ENCODE measurements at places on chromosomes 6 and 20.

GRCh38 chr6:15389765-15390723 lies 144.2 kb downstream of the JARID2 start:
- DNase-seq = peak; percentile 66

- no peak for DNase-seq
Observed at GRCh38 chr20:10946124-10946880, 272.5 kb upstream of the JAG1 start.

- DNase-seq = no peak
Observed at GRCh38 chr20:63284083-63284440, 8.9 kb upstream of the COL20A1 start.

DNA sequence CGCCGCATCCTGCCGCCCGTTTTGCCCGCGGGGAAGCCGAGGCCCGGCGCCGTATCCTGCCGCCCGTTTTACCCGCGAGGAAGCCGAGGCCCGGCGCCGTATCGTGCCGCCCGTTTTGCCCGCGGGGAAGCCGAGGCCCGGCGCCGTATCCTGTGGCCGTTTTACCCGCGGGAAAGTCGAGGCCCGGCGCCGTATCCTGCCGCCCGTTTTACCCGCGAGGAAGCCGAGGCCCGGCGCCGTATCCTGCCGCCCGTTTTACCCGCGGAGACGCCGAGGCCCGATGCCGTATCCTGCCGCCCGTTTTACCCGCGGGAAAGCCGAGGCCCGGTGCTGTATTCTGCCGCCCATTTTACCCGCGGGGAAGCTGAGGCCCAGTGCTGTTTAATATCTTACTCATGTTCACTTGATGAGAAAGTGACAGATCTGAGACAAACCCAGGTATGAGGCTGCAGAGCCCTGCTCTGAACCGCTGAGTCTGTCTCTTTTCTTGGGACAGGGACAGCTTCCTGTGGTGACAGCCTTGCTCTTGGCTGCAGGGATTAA lies 129.4 kb downstream of the CDH26 start:
- DNase-seq = no peak

GRCh38 chr20:17940224-17940971 lies 28.2 kb downstream of the SNX5 start:
- no peak for DNase-seq

GRCh38 chr6:34806738-34807453 lies 15.0 kb downstream of the BLTP3A start:
- DNase-seq = no peak

DNA sequence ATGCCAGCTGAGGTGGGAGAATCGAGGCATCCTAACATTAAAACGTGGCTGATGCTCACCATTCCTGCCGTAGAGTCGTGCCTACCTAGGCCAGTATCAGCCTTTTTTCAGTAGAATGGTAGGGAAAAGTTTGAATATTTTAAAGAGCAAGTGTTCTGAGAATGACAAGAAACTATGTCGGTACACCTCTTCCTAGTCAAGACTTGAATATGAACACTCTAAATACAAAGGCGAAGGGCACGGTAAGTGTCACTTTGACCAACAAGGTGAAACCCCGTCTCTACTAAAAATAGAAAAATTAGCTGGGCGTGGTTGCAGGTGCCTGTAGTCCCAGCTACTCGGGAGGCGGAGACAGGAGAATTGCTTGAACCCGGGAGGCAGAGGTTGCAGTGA lies 1.0 kb downstream of the GINM1 start:
- DNase-seq = no peak

DNA sequence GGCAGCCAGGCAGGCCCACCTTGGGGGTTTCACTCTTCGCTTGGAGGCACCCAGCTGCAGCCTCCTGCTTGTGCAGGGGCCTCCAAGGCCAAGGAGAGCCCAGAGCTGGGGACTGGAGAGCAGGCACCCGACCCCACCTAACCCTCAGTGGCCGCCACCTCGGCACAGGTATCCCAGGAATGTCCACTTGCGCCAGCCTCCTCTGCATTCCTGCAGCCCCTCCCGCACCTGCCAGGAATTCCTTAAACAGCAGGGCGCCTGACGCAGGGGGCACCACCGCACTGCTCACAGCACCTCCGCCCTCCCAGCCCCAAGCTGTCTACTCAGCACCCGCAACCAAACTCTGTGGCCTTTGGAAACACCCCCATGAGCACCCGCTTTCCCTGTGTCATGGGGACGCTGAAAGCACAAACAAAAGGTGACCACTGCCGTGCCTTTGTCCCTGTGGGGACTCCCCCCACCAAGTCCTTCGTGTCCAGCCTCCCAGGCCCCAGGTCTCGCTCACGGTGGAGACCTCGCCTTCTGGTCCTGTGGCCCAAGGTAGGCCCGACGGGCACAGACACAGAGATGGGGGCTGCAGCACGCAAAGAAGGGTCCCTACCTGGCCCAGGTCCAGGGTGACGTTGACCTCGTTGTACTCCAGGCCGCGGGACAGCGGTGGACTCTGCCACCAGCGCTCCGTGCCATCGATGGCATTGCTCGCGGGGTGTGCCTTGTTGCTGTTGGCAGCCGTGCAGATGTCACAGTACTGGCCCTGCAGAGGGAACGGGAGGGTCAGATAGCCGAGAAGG lies 5.1 kb downstream of the LAMA5 start:
- peak; percentile 81 for DNase-seq

DNA sequence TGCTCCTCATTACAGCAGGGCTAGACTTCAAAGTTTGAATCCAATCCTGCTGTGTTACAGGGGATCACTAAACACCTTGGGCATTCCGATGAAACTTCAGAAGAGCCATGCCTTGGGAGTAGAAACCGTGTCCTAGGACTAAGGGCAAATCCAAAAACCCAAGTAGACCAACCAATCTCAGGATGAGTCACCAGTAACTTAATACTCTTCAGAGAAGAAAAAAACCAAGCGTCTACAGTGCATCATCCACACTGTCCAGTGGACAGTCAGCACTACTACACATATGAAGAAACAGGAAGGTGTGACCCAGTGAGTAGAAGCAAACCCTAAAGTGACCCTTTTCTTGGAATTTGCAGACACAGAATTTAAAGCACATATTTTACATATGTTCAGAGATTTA lies 39.5 kb upstream of the VAPB start:
- no peak for DNase-seq

DNA sequence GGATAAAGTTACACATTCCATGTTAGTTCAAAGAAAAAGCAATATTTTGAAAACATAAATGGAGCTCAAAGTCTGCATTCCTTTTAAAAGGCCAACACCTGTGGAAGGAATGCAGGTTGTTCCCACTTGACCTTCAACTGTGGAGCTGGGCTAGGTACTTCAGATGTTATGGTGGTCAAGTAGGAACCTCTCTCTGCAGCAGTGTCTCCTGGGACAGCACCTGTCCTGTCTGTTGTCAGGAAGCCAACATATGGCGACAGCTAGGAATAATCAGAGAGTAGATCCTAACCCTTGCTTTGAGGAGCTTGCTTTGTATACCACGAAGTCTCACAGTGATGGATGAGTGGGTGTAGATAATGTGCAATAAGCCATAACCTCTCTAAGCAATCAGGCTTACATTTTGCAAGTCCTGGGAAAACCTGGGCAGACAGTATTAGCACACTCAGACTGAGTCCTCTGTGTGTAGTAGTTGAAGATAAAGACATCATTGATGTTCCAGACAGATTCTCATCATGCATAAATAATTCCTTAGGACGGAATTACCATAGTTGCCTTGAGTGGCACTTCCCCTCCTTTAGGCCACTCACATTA lies 347.5 kb downstream of the PRL start:
- DNase-seq = peak; percentile 19

DNA sequence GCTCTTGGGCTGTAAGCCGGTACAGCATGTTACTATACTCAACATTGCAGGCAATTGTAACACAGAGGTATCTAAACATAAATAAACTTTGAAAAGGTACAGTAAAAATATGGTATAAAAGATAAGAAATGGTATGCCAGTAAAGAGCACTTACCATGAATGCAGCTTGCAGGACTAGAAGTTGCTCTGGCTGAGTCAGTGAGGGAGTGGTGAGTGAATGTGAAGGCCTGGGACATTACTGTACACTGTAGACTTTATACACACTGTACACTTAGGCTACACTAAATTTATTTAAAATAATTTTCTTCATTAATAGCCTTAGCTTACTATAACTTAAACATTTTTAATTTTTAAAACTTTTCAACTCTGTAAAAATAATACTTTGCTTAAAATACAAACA lies 37.8 kb upstream of the ANKEF1 start:
- DNase-seq = no peak

DNA sequence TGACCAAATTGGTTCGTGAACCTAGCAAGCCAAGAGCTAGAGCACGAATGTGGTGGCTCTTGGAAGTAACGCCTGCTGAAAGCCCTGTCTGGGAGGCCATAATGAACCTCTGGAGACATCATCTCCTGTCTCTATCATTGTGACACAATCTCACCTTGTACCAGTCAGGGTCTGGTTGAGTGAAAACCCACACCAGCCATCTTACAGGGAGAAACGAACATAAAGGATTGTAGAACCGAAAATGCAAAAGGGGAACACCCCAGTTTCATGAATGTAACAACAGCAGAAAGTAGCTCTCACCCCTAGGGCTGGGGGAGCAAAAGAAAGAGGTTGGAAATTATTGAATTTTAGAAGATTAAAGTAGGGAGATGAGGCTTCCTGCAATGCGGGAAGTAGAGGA lies 50.9 kb upstream of the TAB2 start:
- DNase-seq = no peak

DNA sequence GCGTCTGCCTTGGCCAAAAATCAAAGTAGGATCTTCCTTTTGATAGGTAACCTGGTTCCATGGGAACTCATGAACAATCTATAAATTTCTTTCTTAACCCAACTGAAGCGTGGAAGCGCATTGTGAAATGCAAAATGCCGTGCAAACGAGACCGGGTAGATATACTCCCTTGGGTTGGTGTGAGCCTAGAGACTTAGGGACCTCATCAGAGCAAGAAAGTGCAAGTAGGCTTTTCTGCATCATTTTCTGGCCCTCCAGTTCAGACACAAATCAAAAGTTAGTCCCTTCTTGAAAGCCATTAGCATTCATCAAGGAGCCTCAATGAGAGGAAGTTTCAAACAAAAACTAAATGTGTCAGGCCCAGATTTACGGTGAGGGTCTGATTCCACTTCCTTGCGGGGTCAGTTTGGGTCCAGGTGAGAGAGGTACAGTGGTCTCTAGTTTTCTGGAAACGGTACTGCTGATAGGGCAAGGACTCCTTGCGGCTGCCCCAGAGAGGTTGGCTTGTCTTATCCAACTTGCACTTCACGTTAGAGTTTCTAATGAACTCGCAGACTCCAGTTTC lies 5.3 kb upstream of the ZNF184 start:
- no peak for DNase-seq

DNA sequence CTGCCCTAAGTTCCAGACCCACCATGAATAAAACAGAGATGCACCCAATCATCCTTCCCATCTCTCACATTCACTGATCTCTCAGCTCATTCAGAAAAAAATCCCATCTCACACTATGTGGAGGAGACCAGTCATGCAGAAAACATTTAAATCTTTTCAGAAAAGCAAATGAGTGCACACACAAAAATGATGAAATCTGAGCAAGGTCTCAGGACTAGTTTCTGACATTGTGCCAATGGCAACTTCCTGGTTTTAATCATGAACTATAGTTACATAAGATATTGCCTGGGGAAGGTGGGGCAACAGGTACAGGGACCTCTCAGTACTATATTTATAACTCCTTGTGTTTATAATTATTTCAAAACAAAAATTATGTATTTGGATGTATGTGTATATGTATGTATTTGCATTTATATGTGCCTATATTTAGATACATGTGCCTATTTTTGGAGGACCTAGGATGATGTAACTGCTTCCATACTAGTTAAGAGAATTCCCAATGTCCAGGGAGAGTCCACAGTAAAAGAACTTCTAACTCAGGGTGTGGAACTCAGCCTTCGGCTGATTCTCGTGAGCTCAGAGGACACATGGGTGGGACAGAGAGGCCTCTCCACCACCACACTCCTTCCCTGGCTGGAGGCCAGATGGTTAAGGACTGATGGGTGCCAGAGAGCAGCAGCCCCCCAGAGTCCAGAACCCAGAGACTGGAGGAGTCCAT lies 71.7 kb upstream of the MAP3K4 start:
- DNase-seq = no peak

DNA sequence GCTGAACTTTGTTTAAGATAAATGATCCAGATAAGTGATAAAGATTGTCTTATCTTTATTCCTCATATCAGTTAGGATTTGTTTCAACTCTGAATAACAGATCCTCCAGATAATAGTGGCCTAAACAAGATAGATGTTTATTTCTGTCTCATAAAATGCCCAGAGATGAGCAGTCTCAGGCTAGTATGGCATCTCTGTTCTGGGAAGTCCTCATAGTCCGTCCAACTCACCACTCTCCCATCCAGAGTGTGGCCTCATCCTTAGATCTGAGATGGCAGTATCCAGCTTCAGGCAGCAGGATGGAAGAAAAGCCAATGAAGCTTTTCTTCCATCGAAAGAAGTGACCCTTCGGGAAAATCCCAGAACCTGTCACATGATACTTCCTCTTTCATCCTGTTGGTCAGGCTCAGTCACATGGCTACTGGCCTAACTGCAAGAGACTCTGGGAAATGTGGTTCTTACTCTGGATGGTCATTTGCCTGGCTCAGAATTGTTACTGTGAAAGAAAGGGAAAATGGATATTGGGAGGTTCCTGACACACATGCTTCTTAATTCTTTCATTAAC lies 29.4 kb upstream of the TAGAP start:
- DNase-seq = peak; percentile 84

DNA sequence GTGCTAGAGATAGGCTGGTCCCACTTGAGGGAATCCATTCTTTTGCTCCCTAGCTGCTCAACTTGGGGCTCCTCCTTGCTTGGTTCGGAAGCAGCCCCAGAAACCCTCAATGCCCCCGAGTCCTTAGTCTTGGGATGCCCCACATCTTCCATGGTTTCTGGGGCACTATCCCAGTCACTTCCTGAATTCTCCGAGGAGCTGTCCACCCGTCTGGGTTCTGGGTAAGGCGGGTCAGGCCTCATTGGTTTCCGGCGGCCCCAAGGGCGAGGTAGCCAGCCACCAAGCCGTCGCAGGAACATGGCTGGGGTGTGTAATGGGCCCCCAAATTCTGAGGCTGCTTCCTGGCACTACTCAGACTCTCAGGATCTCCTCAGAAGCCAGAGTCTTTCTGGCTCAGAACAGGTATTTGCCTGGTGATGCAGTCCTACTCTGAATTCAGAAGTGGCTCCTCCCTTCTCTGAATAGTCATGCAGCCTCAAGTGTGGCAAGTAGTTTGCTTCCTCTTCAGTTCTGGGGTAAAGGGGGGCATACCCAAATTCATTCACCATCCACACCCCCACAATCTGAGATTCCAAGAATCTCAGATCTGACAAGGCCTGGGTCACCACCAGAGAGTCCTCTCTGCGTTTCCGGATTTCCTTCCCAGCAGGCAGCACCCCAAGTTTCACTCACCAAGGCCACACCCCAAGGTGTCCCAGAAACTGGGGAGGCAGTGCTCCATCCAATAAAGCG lies 763 bp downstream of the C6orf47 start:
- DNase-seq = no peak

DNA sequence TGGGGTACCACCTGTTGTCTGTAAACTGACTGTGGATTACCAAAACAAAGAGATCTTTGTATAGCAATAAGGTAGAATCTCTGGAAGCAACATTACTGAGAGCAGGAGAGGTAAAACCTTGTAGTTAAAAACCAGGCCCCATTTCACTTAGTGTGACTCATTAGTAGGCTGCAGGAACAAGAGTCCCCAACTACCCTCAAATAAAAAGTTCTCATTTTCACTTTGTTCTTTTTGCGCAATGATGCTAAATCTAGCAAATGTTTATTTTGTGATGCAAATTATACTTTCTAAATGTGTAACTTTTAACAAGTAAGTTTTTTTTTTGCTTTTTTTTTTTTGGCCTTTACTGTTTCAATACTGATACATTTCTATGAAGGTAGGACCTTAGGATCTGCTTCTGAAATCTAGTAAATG lies 67.1 kb downstream of the ESF1 start:
- no peak for DNase-seq

All from iPS-NIHi11 (cell line).